HTR-8/SVneo (cell line): ENCODE measurements at places on chromosomes 1 and 21.

DNA sequence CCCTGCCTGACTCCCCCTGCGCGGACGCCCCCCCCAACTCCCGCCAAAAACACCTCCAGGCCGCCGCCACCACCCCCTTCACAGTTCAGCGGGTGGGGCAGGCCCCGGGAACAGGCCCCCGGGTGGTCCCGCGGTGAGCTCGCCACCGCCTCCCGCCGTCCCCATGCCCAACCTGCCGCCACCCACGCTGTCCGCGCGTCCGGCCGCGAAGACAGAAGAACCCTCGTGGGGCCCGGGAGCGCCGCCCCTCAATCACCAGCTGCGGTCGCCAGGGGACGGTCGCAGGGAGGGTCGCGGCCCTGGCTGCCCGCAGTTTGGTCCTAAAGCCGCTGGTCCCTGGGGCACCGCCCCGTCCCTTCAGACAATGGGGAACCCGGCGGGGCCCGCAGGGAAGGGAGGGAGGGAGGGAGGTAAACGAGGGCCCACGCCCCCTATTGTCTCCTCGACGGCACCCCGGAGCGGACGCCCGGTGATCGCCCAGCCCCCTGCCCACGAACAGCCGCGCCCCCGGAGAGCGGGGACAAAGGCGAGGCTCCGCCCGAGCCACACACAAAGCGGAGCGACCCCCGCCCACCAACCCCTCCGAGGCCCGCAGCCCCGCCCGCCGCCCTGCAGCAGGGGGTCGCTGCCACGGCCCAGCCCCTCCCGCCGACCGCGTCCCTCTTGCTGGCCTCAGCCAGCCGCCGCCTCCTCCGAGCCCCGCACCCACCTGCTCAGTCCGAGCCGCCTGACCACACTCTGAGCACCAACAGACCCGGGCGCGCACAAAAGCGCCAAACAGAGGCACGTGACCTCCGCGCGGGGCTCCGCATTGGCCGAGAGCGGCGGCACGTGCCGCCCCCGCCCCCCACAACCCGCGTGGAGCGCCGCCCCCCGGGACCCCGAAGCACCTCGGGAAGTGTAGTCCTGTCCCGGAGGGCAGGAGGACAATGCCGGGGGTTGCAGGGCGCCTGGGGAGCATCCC is at the start of gene STMN1:
Gene STMN1, minus strand, starts transcription at position 740 of the 964 bp plus-strand sequence. CDS start 1,743 bp downstream, outside the sequence.
- peak; percentile 86 for DNase-seq

GRCh38 chr1:216750031-216750627 is 26.9 kb upstream of the ESRRG start:
- DNase-seq, result peak; percentile 8

GRCh38 chr1:14061722-14062121 is 361.7 kb downstream of the PRDM2 start:
- DNase-seq, result no peak

GRCh38 chr1:186330758-186331157 is 44.3 kb downstream of the TPR start:
- no peak for DNase-seq

GRCh38 chr1:154943649-154944400 is 7.3 kb upstream of the PMVK start:
- DNase-seq, result peak; percentile 33
